ENCODE measurements at places on chromosomes 1 and 21.

GRCh38 chr1:46448109-46448911 lies 41.3 kb upstream of the DMBX1 start:
- no peak for DNase-seq

DNA sequence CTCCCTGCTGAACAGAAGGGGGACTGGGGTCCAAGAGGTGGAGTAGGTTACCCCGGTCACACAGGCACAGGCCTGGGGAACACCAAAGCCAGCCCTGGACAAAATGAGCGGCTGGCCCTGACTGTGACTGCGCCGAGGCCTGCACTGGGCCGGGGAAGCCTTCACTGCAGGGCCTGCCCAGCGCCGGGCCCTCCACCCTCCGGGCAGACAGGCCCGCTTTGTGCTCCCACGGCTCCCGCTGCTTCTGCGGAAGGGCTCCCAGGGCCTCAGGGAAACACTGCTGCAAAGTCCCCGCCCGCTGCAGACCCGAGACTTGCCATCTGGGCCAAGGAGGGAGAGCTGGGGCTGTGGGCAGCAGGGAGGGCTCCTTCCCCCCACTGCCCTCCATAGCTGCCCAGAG lies 35.3 kb downstream of the MEGF6 start:
- no peak for DNase-seq

DNA sequence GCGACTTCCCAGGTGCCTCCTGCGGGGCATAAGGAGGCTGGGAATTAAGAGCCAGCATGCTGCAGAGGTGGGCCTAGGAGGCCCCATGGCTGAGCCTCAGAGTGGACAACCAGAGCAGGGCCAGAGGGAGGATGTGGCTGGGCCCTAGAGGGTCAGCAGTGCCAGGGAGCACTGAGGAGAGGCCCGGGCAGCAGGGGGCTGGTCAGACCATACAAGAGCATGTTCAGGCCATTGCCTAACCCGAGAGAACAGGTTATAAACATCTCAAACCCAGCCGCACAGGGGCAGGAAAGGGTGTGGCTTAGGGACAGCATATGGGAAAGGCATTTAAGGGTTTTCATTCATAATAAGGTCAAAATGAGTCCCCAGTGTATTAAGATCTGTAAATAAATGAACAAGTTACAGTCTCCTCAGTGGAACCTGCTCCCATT lies 51.1 kb downstream of the IER5 start:
- no peak for DNase-seq

DNA sequence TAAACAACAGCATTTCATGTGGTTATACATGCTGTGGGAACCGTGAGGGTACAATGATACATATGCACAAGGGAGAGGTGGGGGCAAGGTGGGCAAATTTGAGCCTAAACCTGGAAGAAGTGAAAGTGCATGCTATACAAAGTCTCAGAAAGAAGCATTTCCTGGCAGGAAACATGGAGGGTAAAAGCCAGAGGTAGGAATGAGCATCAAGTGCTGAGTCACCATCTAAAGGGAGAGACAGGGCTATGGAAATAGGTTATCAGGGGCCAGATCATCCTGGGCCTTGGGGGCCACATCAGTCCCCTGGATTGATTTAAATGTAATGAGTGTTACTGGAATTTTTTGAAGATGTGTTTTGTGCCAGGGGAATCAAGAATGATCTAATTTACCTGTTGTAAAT lies 60.1 kb upstream of the DAB1 start:
- DNase-seq: no peak
